NCI-H460 (cell line): ENCODE measurements at places on chromosomes 1 and 21. TPM values are rescaled to one million over a fixed set of nuclear protein-coding genes. Genes with fewer than 3 reads are reported as not detected.

The KIFAP3 gene
- 22.9 and 25.1 TPM in 2 replicates for total RNA-seq

The DCST1 gene
- total RNA-seq, result not detected in 2 replicates

The TTC34 gene
- 0.06 and 0.20 TPM in 2 replicates for total RNA-seq

The S100A7 gene
- not detected in 2 replicates for total RNA-seq

The FAAH gene
- 0.17 and 0.54 TPM in 2 replicates for total RNA-seq

The SPRR1B gene
- total RNA-seq, result not detected in 2 replicates

The MYBPH gene
- total RNA-seq, result not detected in 2 replicates

The IFI44L gene
- total RNA-seq, result 15.7 and 16.1 TPM in 2 replicates
